ENCODE measurements at places on chromosomes 2 and 18.

DNA sequence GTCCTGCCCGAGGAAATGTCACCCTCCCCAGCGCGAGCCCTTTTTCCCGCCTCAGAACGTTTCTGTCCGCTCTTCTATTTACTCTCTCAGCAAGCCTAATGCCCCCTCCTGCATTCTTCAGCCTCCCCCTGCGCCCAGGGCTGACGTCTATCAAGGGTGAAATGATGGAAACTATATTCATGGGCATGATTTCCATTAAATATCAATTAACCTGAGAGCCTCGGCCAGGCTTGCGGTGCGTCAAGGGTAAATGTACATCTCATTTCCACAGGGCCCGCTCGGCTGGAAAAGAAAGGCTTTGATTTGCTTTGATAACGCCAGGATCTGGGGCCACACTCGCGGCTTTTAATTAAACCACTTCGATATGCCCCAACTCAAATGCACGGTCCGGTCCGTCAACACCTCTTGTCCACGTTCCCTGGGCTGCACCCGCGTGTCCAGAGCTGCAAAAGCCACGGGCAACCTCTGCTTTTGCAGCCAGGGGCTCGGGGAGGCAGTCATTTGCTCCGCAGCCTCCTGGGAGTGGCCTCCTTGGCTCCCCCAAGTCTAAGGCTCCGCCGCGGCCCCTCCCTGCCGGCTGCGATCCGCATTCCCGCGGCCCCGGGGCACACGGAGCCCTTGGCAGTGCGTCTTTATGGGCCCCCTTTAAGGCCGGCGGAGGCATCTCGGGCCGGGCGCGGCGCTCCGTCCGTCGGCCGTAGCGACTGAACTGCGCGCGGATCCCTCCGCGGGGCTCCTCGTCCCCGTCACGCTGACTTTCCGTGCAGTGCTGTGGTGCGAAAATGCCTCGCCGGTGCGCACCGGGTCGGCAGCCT, at the start of gene HOXD8:
Gene HOXD8 (plus strand): TSS at position 724 of the 815 bp plus-strand sequence. CDS start 662 bp downstream, outside the sequence.
- peak; percentile 60 for DNase-seq

DNA sequence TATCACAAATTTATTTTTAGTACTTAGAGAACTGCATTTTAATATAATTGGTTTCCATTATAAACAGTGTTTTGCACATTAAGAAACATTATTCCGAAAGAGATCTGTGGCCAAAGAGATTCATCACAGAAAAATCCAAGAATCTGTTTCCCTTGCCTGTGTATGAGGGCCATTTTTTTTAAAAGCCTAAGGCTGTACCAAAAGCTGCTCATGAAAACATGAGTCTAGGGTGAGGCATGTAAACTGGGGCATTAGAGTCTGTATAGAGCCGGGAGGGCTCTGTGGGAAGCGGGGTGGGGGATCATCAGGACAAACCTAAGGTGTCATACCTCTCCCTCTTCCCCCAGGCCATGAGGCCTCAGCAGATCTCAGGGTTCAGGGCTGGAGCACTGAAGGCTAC, 223.8 kb downstream of the FBXO15 start:
- DNase-seq: no peak

DNA sequence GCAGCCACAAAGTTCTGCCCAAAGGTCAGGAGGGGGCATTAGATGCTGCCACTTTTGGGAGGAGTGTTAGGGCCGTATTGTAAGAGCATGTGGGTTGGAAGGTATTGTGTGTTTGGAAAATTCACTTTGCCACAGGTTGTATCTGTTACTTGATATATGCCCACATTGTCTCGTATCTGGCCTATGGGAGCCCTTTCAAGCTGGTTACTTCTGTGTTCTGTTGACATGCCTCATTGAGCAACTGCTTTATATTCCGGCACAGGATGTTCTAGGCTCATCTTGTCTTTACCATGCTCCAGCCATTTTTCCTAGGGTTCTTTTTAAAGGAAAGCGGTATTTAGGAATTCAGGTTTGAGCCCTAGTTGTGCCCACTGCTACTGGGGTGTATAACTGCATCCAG, 6.0 kb downstream of the ADNP2 start:
- no peak for DNase-seq

DNA sequence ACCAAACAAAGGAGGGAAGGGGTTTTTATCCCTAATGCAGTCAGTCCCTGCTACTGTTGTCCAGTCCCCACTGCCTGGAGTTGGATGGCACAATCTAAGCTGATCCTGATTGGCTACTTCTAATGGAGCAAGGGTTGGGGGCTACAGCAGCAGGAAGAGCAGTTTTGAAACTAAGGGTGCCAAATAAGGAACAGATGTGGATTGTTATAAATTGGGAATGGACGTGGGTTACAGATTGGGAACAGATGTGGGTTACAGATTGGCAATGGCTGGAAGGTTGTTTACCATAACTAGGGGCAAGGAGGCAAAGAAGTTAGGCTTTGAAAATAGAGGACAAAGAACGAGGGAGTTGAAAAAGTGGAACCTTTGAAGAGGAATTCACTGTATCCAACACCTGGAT, 16.0 kb upstream of the PROM2 start:
- DNase-seq: no peak

GRCh38 chr2:188852772-188853171, 121.4 kb upstream of the COL3A1 start:
- no peak for DNase-seq

DNA sequence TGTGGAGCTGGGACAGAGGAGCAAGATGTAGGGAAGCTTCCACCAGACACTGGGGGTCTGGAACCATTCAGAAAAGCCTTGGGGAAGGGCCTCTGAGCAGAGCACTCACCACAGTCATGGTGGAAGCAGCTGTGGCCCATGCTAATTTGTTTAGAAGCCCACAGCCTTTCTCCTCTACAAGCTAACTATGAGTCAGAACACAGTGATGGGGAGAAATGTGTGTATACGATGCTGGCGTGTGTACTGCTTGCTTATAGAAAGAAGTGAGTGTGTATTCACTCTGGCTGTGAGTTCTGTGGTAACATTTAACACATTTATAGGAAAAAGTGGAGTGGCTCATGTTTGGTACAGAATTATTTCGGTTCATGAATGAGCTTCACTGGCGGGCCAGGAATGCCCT, 157.0 kb upstream of the ACAA2 start:
- no peak for DNase-seq

- DNase-seq: no peak
These were observed 58.4 kb upstream of the POMC start for GRCh38 chr2:25226827-25227226.

GRCh38 chr2:221883976-221884375, 311.9 kb upstream of the EPHA4 start:
- no peak for DNase-seq

- no peak for DNase-seq
These were observed 40.4 kb downstream of the PTPN2 start for GRCh38 chr18:12843420-12844350.
